K562 (cell line): ENCODE measurements at places on chromosomes 12 and 14.

DNA sequence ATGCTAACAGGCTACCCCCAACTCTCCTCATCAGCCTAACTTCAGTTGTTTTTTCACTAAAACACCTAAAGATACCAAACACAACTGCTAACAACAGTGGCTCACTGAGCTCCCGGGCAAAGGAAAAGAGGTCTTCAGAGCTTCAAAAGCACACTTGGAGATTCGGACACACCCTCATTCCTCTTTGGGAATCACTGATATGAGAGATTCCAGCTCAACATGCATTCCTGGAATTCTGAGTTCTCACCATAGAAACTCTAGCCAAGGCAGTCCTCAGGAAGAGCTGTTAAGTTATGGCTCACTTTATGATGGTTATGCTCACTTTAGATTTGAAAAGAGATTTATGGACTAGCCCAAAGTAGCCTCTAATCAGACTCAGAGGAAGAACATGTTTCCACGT, 40.1 kb downstream of the STXBP6 start:
- DNase-seq, result no peak

DNA sequence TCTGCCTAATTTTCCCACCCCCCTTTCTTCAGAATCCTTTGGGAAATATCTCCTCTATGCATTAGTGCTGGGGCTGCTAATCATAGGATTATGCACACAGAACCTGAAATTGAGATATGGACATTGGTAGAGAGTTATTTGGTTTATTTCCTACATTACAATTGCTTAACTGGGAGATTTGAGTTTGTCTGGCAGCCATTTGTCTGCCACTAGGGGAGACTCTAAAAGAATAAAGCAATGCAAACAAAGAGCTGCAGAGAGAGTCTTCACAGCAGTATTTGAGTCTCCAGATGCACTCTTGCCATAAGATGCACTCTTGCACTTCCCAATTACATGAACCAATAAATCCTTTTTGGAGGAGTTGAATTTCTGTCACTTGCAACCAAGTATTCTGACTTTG, 12.0 kb upstream of the PCNX4 start:
- no peak for DNase-seq

DNA sequence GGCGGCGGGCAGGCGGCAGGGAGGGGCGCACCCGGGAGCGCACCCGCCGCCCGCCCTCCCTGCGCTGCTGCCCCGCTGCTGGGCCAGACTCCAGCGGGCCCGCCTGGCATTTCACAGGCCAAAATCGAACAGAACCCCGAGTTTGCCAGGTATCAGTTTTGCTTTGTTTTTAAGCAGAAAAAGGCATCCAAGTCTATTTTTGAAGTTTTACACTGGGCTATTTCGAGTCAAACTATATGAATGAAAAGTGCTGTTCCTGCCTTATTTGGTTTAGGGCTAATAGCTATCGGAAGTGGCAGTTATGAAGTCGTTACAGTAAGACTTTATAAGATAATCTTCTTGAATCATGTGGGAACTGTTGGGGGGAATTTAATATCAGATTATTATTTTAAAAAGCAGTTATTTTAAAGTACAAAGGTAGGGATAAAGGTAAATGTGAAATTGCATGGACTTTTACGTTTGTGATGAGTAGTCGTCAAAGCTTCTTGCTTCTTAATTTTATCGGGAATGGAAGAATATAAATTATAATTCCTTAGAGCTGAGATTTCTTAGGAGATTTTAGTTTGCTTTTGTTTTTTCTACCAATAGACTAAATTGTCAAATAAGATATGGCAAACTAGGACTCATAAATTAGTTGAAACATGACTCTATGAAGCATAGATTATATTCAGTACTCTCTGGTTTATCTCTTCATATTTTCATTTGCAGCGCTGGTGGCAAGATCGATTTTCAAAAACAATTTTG, 1.1 kb downstream of the MSRB3 start:
- DNase-seq, result peak; percentile 10

- DNase-seq, result no peak
Observed at GRCh38 chr14:76464856-76465255, 88.9 kb downstream of the ESRRB start.

- DNase-seq, result no peak
Observed at GRCh38 chr12:14956024-14956891, 5.1 kb downstream of the ARHGDIB start.

- no peak for DNase-seq
Observed at GRCh38 chr14:33553706-33554278, 397.1 kb downstream of the EGLN3 start.

DNA sequence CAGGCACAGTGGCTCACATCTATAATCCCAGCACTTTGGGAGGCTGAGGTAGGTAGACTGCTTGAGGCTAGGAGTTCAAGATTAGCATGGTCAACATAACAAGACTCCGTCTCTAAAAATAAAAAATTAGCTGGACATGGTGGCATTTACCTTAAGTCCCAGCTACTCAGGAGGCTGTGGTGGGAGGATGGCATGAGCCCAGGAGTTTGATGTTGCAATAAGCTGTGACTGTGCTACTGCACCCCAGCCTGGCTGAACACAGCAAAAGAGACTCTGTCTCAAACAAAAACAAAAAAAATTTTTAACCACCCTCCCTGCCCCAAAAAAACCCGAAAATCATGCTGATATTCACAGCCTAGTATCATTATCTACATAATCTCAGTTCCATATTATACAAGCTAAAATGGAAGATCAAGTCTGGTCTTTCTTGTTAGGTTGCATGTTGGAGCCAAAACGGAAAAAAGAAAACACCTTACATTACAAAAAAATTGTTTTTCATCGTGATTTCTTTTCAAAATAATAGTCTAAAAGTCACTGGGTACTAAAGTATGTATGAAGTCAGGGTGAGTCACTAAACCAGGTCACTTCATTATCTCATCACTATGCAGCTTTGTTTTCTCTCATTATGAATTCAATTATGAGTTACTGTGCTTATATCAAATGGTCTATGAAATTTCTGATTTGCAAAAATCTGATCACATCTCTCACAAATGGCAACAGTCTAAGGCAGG, 13.8 kb downstream of the GXYLT1 start:
- DNase-seq, result no peak

GRCh38 chr14:59238216-59238615, 49.7 kb downstream of the DAAM1 start:
- DNase-seq, result no peak

GRCh38 chr12:56158926-56159461, 835 bp downstream of the MYL6 start:
- no peak for DNase-seq

DNA sequence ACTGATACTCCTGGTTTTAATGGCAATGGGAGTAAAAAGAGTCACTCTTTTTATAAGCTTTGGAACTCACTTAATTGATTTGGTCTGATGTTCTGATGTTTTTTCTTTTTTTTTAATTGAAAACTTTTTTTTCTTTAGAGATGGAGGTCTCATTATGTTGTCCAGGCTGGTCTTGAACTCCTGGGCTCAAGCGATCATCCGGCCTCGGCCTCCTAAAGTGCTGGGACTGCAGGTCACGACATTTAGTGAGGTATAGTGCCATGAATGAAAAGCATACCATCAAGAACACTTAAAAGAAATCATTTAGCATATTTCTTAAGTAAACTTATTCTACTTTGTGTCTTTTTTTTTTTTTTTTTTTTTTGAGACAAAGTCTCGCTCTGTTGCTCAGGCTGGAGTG, 12.7 kb upstream of the EID3 start:
- no peak for DNase-seq

- DNase-seq, result no peak
Observed at GRCh38 chr12:31297572-31298514, 28.1 kb downstream of the SINHCAF start.

DNA sequence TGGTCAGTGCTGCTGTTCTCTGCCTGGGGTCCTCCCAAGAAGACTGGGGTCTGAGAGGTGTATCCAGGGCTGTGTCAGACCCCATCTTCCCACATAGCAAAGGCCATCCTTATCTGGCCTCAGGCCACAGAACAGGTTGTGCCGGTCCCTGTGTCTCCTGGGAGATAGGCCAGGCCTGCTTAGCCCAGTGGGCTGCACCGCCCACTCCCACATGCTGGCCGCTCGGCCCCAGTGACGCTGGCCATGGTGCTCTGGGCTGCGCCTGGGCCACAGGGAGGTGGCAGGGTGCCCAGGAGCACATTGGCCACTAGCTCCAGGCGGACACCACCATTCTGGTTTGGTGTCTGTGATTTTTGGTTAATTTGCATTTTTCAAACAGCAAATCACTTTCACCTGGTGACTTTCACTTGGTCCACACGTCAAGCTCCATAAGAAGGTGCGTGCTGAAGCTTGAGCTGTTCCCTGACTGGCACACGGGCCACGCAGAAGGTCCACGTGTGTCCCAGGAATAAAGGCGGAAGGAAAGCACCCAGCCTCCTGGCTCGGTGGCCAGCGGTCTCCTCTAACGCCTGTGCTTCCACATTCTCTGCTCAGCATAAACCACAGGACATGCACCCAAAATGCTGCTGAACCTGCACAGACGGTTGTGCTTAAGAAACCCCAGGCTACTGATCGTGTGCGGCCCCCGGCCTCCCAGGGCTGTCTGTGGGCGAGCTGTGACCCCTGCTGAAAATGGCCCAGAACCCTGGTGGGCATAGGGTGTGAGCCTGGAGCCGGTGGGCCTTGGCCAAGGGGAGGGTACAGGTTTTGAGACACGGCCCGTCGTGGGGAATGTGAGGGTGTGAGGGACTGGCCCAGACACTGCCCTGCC, 4.6 kb downstream of the FBRSL1 start:
- DNase-seq, result peak; percentile 72

DNA sequence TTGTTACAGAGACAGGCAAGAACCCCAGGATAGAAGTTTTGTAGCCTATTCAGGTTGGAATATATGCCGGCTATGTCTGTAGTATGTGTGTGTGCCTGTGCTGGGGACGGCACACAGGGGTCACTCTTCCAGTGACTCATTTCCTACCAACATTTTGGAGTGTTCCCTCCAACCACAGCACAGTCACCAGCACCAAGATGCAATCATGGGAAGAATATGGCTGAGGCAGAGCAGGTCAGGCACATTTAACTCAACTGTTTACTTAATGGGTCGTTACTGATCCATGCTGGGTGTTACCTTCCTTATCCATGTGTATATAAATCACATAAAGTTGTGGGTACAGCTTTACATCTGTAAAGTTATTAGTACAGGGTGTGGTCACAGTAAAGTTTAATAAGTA, 178.3 kb downstream of the PRKD1 start:
- peak; percentile 1 for DNase-seq

DNA sequence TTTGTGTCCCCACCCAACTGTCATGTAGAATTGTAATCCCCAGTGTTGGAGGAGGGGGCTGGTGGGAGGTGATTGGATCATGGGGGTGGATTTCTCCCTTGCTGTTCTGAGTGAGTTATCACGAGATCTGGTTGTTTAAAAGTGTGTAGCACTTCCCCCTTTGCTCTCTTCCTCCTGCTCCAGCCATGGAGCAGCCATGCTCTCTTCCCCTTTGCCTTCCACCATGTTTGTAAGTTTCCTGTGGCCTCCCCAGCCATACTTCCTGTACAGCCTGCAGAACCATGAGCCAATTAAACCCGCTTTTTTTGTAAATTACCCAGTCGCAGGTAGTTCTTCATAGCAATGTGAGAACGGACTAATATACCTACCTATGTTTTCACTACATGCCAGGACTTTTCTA, 2.6 kb upstream of the POC1B start:
- DNase-seq, result no peak

- DNase-seq, result no peak
Observed at GRCh38 chr14:99730876-99731546, 46.9 kb downstream of the CYP46A1 start.

GRCh38 chr12:1429980-1430379, 164.4 kb downstream of the FBXL14 start:
- DNase-seq, result no peak

DNA sequence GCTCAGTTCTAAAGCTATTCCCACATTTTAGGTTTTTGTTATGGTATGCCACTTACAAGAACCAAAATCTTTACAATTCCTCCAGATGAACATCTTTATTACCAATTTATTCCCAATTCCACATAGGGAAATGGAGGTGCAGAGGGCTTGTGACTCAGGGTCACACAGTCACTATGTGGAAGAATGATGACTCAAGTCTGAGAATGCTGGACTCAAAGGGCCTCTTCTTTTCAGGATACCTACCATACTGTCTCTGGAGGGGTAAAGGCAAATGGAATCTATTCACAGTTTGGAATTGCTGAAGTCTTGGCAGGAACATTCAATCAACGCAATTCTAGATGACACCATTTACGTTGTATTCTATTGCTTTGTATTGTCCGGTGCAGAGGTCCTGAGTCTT, 48.2 kb upstream of the MANSC4 start:
- no peak for DNase-seq

GRCh38 chr14:35277179-35277578, 15.0 kb upstream of the PSMA6 start:
- DNase-seq, result no peak

GRCh38 chr14:63296060-63296563, 22.6 kb downstream of the GPHB5 start:
- no peak for DNase-seq

- no peak for DNase-seq
Observed at GRCh38 chr12:95718772-95719171, 71.8 kb downstream of the NTN4 start.

GRCh38 chr14:63972323-63972932, 119.6 kb downstream of the SYNE2 start:
- no peak for DNase-seq

GRCh38 chr12:78792052-78792698, 72.4 kb upstream of the SYT1 start:
- no peak for DNase-seq

- DNase-seq, result no peak
Observed at GRCh38 chr12:60165781-60166180, 570.0 kb downstream of the SLC16A7 start.

DNA sequence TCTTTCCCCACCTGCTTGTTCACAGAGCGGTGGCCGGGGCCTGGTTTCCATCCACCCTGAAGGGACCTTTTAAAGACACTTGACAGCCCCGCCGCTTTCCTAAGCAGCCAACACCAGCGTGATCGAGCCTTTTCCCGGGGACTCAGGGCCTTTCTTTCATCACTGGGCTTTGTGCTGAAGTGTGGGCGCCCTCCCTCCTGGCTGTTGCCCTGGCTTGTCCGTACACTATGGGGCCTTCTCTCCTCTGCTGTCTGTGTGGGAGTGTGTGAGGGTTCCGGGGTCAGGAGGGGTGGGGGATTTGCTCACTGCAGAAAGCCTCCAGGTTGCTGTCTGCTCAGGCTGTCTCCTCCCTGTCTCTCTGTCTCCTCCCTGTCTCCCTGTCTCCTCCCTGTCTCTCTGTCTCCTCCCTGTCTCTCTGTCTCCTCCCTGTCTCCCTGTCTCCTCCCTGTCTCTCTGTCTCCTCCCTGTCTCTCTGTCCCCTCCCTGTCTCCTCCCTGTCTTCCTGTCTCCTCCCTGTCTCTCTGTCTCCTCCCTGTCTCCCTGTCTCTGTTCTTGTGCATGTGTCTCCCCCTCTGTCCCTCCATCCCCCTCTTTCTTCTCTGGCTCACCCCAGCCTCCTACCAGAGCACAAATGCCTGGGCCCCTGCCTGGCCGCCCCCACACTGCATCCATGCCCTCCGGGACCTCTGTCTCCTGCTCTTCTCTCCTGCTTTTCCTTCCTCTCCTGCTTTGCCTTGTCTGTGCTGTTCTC, 64.7 kb downstream of the CCDC92 start:
- peak; percentile 18 for DNase-seq

GRCh38 chr14:39302124-39302810, 68.6 kb downstream of the MIA2 start:
- DNase-seq, result no peak

- no peak for DNase-seq
Observed at GRCh38 chr12:18345021-18345735, 83.9 kb downstream of the PIK3C2G start.

GRCh38 chr14:73976125-73976524, 26.0 kb downstream of the COQ6 start:
- DNase-seq, result no peak

- no peak for DNase-seq
Observed at GRCh38 chr12:101928556-101928955, 51.2 kb downstream of the DRAM1 start.

- DNase-seq, result no peak
Observed at GRCh38 chr14:96959992-96960391, 162.8 kb downstream of the VRK1 start.
